ENCODE measurements at places on chromosomes 4 and X.

DNA sequence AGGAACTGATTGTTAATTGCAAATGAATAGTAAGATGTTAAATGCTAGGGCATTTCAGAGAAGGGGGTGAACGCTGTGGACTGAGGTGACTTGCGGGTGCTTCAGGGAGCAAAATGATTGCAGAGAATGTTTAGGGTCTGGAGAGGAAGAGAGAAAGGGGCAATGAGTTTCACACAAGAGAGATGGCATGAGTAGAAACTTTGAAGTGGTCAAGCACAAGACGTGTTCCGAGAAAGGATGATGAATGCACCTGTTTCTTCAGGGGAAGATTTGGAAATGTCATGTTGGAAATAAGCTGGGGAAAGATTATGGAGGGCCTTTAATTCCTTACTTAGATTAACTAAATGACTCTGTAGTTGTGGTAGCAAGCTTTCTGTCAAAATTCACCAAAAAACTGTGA lies 43.4 kb downstream of the DTHD1 start:
- no peak for DNase-seq

DNA sequence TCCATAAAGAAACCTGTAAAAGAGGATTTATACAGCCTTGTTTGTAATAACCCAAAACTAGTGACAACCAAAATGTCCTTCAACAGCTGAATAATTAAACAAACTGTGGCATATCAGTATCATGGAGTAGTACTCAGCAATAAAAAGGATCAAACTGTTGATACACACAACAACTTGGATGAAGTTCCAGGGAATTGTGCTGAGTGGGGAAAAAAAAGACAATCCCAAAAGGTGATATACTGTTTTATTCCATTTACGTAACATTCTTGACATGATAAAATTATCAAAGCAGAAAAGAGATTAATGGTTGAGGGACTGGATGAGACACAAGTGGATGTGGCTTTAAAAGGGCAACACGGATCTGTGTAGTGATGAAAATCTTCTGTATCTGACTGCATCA lies 7.8 kb downstream of the CLIC2 start:
- no peak for DNase-seq

- DNase-seq: no peak
These were observed 4.9 kb upstream of the CTBP1 start for GRCh38 chr4:1253831-1254230.

DNA sequence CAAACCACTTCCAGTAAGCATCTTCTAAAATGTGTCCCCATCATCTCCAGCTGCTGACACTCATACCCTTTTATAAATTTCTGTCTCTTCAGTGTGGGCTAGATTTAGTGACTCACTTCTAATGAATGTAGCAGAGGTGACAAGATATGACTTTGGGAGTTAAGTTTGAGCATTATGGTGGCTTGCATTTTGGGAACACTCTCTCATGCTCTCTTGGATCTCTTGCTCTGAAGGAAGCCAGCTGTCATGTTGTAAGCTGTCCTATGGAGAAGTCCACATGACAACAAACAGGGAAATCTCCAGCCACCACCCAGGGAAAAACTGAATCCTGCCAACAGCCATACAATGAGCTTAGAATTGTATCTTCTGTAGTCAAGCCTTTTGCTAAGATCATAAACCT lies 691.3 kb upstream of the PCDH7 start:
- DNase-seq: no peak

DNA sequence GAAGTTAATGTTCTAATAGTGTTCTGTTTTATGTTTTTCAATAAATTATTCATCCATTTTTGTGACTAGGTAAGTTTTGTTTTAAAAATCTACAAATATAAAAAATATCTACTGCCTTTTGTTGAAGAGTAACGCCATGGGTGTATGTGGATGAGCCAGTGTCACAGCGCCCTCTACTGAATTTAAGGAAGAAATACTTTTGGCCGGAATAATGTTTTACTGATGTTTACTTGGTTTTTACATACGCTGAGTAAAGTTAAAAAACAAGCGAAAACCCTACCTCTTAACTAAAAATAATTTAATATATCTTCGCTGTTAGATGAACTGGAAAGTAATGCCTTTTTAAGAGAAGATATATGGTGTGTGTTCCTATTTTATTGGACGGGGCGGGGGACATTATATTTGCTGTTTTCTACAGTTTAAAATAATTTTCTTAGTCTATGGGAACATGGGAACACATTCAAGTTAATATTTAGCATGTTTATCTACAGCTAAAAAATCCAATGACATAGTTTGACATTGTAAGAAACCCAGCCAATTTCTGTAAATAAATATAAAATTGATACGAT lies 86.1 kb downstream of the CPE start:
- no peak for DNase-seq

GRCh38 chr4:41881981-41882624 lies 53.1 kb upstream of the TMEM33 start:
- no peak for DNase-seq

DNA sequence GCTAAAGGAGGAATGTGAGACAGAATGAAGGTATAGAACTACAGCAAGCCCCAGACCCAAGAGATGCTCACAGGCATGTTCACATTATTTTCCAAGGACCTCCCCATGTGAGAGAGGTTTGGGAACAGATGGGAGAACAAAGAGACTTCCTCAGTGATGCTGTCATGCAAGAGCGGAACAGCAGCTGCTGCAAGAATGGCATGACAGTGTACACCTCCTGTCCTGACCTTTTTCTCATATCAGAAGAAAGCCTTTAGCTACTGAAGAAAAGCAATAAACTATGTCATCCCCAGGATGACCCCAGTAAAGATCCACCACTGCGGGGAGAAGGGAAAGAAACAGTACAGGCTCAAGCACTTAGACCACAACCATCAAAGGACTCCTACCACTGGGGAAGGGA lies 7.2 kb downstream of the PRDM5 start:
- no peak for DNase-seq

DNA sequence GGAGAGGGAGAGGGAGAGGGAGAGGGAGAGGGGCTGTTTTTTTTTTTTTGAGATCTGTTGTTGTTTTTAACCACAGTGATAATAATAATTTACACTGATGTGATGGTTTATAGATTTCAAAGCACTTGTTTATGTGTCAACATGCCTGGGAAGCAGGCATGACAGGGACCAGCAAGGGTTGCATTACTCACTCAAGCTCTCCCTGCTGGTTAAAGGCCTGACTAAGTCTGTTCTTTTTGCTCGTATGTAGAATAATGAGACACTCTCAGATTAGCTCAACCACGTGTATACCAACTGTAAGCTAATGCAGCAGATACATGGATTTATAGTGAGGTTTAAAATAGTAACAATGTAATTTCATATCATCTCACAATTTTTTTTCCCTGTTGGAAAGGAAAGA lies 134.6 kb upstream of the BOD1L1 start:
- DNase-seq: no peak

- DNase-seq: no peak
These were observed 181.0 kb upstream of the EOLA2 start for GRCh38 chrX:150119323-150119722.

DNA sequence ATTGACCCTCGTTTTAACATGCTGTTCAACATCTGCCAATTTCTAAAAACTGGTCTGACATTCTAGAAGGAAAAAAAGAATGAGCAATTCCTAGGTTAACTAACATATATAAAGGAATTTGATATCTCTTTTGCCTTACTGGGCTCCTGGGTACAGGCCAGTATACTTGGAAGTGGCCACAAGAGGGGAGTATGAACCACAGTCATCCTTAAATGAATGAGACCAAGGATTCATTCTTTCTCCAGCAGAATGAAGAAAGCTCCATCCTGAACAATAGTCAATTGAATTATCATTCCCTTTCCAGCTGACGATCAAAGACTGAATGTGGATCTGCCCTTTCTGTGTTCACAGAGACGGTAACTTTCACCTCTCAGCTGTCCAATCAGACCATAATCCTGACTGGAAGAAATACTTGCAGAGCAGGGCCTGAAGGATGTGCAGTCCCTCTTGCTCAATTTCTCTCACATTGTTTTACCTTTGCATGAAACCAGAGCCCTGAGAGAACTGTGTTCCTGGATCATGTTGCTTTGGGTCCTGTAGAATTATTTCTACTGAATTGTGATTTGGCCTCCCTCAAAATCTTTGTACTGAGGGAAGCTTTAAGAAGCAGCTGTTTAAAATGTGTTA lies 14.8 kb upstream of the SPARCL1 start:
- no peak for DNase-seq

Measured in stimulated activated CD8-positive, alpha-beta memory T cell treated with anti-CD3 and anti-CD28 coated beads, Interleukin-15, amount 100 ng/mL, for 24 hours (primary cell).